ENCODE measurements at places on chromosomes 7 and 10.
A peak's percentile ranks its signal among the peaks of the same experiment; 100 is the strongest.

DNA sequence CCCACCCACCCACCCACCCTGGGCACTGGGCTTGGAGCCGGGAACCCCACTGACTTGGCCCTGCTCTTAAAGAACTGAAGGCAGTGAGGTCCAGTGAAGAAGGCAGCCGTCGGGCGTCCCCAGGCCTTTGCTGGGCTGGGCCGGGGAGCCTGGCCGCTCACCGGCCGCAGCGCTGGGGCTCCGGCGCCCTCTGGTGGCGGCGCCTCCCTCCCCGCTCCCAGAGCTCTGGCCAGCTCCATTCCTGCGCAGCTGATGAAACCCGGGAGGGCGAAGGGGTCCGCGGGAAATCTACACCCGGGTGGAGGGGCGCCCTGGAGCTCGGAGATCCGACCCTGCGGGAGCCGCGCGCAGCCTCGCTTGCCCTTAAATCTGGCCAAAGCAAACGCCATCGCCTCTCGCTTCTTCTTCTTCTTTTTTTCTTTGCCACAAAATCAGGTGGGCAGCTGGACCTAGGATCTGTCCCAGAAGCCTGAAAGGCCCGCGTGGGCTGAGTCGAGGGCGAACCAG, 1.7 kb upstream of the CXCL12 start:
- no peak for DNase-seq
- peak overlapping the region; percentile 49 for H3K4me3 ChIP-seq
- peaks cover 55% of the 10 kb centered on the region for H3K27me3 ChIP-seq
- no peaks in the 10 kb centered on the region for H3K4me1 ChIP-seq
- no peak overlapping the region for H3K27ac ChIP-seq

DNA sequence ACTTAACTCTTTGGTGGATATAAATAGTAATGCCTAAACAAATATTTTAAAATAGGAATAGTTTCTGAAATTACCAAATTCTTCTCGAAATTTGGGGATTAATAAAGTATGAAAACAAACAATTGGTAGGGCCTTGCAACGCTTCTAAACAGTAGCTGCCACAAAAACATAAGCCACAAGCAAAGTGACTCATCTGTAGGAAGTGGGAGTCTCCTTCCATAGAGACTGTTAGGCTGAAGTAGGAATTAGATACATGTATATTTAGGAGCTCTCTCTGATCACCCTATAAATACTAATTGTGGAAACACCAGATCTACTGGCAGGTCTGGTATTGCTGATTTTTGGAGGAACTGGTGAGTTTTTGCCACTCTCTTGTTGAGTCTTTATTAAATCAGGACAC, 5.7 kb upstream of the LMOD2 start:
- peaks cover 2% of the 10 kb centered on the region for H3K4me1 ChIP-seq
- peaks cover 23% of the 10 kb centered on the region for H3K27me3 ChIP-seq
- no peak for DNase-seq
- H3K27ac ChIP-seq = no peak overlapping the region
- H3K36me3 ChIP-seq = no peaks in the 10 kb centered on the region

- H3K4me1 ChIP-seq = no peaks in the 10 kb centered on the region
- DNase-seq = no peak
- H3K27ac ChIP-seq = no peak overlapping the region
- no peaks in the 10 kb centered on the region for H3K36me3 ChIP-seq
- peaks cover 18% of the 10 kb centered on the region for H3K27me3 ChIP-seq
These were observed 67.0 kb upstream of the ATRNL1 start for GRCh38 chr10:115026056-115026745.

DNA sequence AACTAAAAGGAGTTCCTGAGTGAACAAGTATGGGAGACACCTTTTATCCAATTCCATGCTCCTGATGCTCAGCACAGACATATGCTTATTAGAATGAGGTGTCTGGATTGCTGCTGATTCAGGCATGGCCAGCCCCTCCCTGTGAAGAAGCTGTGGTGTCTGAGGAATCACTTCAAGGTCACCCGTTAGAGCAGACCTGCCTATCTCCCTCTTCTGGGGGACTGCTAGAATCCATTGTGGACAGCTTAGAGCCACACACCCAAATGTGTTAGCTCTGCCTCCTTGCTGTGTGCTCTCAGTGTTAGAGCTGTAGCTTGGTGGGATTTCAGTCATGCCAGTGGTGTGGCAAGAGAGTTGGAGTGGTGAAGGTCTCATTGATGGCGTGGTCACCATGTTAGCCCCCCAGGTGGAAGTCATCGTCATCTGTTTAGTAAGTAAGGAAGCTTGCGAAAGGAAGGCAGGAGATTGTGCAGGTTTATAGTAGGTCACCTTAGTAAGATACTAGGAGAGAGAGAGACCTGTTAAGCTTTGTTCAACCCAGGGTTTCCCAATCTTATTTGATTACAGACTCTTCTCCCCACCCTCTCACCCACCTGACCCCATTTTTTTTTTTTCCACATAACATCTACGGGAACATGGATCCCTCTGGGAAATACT, 12.8 kb downstream of the PRXL2A start:
- H3K27me3 ChIP-seq = no peaks in the 10 kb centered on the region
- DNase-seq = no peak
- peaks cover 3% of the 10 kb centered on the region for H3K4me1 ChIP-seq
- no peak overlapping the region for H3K27ac ChIP-seq

DNA sequence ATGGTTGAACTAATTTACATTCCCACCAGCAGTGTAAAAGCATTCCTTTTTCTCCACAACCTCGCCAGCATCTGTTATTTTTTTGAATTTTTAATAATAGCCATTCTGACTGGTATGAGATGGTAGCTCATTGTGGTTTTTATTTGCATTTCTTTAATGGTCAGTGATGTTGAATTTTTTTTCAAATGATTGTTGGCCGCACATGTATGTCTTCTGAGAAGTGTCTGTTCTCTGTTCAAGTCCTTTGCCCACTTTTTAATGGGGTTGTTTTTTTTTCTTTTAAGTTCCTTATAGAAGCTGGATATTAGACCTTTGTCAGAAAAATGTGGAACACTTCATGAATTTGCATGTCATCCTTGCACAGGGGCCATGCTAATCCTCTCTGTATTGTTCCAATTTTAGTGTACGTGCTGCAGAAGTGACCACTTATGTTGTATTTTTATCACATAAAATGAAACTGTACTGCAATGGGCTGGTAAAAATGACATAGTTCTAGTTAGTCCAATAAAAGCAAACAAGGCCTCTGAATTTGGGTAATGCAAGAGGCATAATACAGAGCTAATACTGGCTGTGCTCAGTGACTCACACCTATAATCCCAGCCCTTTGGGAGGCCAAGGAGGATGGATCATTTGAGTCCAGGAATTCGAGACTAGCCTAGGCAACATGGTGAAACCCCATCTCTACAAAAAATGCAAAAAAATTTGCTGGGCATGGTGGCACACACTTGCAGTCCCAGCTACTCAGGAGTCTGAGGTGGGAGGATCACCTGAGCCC, 70.3 kb downstream of the ABI1 start:
- DNase-seq = no peak
- H3K27ac ChIP-seq = no peak overlapping the region
- H3K36me3 ChIP-seq = no peaks in the 10 kb centered on the region
- peaks cover 30% of the 10 kb centered on the region for H3K4me1 ChIP-seq
- H3K27me3 ChIP-seq = no peaks in the 10 kb centered on the region
- no peak overlapping the region for H3K4me3 ChIP-seq

Data from T-helper 17 cell (primary cell).